AG10803 (cell line): ENCODE measurements at places on chromosomes 12 and 14.
A peak's percentile ranks its signal among the peaks of the same experiment; 100 is the strongest.

GRCh38 chr14:91851563-91851962 lies 15.8 kb downstream of the TC2N start:
- DNase-seq, result no peak

- DNase-seq, result no peak
Observed at GRCh38 chr12:2068653-2069052, 15.9 kb downstream of the CACNA1C start.

DNA sequence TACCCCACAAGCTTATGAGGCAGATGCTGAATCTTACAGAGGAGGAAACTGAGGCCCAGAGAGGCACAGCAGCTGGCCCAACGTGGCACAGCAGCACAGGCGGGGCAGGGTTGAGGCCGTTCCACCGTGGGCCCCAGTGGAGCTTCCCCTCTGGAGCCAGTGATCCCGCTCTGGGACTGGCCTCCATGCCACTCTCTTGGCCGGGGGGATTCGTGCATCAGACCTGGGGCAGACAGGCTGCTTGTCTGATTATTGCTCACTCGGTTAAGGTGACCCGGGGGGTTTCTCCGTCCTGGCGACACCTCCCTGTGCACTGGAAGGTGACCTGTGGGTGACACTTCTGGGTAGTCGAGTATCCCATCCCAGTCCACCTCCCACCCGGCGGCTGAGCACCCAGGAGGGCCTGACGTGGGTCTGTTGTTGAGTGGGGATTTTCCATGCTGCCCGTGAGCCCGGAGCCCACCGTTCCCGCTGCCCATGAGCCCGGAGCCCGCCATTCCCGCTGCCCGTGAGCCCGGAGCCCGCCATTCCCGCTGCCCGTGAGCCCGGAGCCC lies 27.8 kb downstream of the NOC4L start:
- no peak for DNase-seq

DNA sequence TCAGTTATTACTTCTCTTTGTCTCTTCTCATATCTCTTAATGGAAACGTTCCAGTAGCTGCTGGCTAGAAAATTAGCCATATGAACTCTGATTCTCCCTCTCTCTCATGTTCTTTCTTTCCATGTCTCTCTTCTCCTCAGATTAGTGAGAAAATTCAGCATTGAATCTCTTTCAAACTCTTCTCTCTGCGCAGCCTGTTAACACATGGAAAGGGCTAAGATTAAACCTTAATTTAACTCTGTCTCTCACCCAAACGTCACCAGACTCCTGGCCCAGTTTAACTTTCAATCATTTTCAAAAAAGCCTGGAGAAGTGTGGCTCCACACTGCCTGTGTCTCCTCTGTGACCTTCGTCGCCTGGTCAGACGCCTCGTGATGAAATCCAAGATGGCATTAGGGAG lies 1234.2 kb downstream of the BCL11B start:
- no peak for DNase-seq

DNA sequence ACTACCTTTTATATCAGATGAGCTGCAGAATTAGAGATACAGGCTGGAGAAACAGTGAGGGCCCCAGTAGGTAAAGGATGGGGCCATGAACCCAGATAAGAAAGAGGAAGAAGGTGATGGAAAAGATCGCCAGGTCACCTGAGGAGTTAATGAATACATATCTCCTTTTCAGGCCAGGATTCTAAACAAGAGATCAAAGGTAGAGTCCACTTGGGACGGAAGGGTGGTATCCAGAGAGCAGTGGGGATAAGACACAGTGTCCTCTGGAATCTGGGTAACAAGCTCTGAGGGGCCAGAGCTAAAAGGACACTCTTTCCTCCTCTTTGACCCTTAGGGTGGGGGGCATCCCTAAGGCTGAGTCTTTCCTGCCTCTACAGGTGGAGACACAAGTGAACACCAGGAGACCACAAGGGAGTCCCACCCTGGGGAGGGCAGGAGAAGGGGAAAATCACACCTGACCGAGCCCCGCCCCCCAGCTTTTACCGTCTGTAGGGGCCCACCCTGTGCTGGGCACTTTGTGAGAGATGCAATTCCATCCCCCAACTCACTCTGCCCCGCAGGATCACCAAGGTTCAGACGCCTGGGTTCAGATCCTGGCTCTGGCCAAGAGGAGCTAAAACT lies 27.3 kb downstream of the SERPINA1 start:
- DNase-seq, result no peak

GRCh38 chr14:58479975-58480374 lies 52.5 kb downstream of the KIAA0586 start:
- no peak for DNase-seq

DNA sequence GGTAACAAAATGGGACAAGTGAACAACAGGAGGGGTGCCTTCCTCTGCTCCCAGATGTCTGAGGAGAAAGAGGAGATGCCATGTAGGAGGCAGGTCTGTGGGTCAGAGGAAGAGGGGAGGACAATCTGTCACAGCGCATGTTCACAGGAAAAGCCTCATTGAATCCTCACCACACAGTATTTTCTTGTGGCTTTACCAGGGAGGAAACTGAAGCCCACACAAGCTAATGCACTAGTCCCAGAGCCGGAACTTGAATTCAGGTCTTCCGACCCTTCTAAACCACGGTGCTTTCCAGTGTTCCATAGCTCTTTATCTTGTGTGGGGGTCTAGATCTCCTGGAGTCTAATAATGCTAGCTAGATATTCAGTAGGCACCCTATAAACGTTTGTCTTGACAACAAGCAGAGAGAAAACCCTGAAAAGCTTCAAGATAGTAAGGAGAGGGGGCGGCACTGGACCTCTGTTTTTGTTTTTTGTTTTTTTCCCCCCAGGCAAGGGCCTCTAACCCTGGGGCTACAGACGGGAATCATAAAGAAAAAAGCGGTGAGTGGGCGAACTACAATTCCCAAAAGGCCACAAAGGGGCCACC lies 371 bp upstream of the SHMT2 start:
- DNase-seq, result peak; percentile 47

- no peak for DNase-seq
Observed at GRCh38 chr12:113021500-113021899, 35.0 kb upstream of the DTX1 start.

- no peak for DNase-seq
Observed at GRCh38 chr12:52179396-52179973, 12.3 kb downstream of the KRT80 start.

GRCh38 chr12:90965204-90965603 lies 10.2 kb upstream of the CCER1 start:
- no peak for DNase-seq

GRCh38 chr12:124299628-124300388 lies 4.9 kb downstream of the RFLNA start:
- DNase-seq, result no peak

DNA sequence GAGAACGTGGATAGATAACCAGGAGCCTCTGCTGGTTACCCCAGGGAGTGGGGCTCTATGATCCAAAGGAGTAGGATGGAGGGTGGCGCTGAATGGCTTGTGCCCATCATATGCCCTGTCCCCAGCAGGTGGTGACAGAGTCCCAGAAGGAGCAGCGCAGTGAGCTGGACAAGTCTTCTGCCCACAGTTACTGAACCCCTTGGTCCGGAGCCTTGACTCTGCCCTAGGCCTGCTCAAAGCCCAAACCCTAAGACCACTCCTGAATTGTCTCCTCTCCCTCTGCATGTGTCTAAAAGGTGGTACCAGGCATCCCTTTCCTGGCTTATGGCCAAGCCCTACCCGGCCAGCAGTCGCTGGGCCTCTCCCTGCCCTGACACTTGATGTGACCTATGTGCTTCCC lies 3.2 kb downstream of the PRPH start:
- DNase-seq, result no peak

DNA sequence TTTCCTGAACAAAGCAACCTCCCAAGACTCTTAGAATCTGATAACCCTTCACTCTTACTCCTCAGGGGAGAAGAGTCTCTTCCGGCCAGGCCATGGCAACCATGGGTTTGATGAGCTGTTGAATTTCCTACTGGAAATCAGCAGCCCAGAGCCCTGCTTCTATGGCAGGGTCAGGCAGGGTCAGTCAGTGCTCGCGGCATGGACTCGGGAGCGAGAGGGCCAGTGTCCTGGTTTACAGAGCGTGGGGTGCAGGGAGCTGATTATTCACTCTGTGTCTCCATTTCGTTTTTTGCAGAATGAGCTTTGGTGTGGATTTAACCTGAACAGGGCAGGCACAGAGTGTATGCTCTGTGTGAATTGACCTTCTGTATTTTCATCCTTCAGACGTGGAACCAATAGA lies 340.6 kb upstream of the SFSWAP start:
- no peak for DNase-seq

GRCh38 chr14:76814726-76815645 lies 2.3 kb upstream of the ANGEL1 start:
- no peak for DNase-seq

DNA sequence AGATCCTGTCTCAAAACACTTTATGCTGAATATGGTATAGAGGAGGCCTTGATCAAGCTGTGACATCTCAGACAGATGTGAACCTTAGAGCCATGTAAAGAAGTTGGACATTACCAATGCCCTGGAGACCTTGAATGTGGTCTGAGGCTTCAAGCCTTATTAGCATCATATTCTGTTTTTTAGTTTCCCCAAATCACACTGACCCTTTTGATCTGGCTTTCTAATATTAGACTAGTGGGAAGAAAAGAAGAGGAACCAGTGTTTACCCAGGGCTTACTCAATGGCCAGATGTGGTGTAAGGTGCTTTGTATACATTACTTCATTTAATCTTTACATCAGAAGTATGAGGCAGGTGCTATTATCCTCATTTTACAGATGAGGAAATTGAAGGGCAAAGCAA lies 10.6 kb upstream of the TBPL2 start:
- DNase-seq, result no peak

- no peak for DNase-seq
Observed at GRCh38 chr12:113220593-113221180, 577 bp upstream of the TPCN1 start.
